AG09319 (cell line): ENCODE measurements at places on chromosomes 5 and 9.

DNA sequence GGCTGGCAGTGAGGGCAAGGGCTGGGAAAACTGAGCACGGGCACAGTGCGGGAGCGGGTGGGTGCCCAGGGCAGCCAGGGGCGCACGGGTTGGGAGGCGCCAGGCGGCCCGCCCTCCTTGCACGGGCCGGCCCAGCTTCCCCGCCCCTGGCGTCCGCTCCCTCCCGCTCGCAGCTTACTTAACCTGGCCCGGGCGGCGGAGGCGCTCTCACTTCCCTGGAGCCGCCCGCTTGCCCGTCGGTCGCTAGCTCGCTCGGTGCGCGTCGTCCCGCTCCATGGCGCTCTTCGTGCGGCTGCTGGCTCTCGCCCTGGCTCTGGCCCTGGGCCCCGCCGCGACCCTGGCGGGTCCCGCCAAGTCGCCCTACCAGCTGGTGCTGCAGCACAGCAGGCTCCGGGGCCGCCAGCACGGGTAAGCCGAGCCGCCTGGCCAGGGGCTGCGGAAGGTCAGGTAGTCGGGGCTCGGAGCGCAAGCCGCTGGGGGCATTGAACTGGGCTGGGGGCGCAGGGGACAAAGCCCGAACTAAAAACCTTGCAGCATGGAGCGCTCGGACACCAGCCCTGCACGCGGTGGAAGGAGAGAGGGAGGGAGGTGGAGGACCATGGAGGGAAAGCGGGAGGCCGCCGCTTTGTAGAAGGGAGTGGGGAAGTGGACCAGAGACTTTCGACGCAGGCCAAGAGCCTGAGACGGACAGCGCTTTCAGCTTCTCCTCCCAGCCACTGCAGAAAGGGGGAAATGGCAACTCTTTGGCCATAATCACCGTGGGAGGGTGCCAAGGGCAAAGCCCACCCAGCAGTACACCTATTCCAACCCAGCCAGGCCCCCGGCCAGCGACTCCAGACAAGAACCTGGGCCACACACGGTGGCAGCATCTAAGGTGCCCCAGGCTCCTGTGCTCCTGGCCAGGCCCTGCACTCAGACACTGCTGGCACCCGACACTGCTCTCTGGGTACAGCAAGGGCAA lies at the start of gene TGFBI:
TSS of gene TGFBI (plus strand) at position 207 of the 961 bp plus-strand sequence. CDS start at position 275, 68 bp downstream.
- DNase-seq: no peak

GRCh38 chr5:13919786-13920185 lies 24.7 kb downstream of the DNAH5 start:
- DNase-seq: no peak

- DNase-seq: no peak
Measured at GRCh38 chr9:123590499-123590898, 234.5 kb downstream of the CRB2 start.

GRCh38 chr5:65440456-65440855 lies 41.3 kb downstream of the ADAMTS6 start:
- DNase-seq: no peak

DNA sequence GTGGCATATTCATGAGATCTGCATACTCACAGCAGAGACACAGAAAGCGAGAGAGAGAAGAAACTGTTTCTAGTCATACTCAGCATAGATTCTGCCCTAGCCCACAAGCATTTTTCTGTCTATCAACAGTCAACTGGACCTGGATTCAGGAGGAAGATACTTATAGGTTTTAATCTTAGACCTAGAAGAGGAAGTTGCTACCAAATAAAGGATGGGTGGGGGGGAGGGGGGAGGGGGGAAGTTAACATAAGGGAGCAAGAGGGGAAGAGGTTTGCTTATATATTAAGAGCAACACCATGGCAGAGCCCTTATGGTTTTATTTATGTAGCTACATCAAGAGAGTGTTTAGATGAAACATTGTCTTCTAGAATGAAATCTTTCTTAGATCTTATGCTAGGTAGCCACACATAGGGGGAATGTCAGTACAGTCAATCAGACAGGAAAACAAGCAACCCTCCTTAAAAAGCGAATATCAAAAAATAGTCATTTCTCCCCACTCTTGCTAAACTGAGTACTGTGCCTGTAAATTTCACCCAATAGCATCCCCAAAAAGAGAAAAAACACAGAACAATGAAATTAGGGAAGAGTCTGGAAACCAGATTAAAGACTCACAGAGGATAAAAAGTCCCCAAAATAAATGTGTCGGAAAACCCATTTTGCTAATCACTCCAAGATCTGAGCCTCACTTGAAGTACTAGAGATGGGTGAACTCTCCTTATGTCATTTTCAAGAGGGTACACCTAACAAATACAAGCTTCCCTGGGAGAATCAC lies 192.7 kb upstream of the NR4A3 start:
- no peak for DNase-seq

DNA sequence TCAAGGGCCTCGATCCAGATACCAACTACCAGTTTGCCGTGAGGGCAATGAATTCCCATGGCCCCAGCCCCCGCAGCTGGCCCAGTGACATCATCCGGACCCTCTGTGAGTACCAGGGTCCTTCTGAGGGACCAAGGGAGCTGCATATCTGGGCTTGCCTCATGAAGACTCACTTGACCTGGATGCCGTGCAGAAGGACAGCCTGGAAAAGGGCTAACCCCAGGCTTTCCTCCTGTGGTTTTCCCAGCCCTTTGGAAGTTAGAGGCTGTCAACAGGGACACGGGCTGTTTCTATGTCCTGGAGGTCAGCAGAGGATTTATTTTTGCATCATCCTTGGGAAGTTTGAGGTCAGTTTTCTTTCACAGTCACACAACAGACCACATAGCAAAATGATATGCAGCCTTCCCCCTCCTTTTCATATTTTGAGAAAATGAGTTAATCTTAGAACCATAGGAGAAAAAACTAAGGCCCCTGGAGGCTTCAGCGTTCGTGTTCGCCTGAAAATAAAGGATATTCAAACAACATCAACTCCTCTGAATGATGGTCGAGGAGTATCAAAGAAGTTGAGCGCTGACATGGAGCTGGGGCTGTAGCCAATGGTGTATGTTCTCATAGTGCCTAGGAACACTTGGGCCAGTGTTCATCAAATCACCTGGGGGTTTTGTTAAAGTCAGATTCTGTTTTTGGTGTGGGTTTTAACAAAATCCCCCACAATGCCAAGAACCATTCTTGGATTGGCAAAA lies 112.2 kb downstream of the EGFLAM start:
- no peak for DNase-seq

GRCh38 chr9:73869264-73869663 lies 627.9 kb upstream of the RORB start:
- DNase-seq: no peak

DNA sequence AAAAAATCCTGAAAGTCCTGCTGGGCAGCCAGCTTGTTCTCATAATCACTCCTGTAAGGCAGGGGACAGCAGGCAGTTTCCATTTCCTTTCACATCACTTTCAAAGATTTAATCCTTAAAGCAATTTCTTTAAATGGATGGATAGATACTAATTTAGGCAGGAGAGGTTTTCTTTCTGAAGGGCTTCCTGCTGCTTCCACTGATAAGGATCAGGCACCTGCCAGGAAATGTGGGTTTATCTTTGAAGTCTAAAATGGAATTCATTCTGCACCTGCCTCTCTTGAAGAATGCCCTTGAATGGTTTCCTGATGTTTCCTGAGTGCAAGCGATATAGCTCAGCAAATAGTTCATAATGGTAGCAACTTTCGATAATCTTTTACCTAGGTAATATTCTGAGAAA lies 64.5 kb downstream of the STARD4 start:
- no peak for DNase-seq

DNA sequence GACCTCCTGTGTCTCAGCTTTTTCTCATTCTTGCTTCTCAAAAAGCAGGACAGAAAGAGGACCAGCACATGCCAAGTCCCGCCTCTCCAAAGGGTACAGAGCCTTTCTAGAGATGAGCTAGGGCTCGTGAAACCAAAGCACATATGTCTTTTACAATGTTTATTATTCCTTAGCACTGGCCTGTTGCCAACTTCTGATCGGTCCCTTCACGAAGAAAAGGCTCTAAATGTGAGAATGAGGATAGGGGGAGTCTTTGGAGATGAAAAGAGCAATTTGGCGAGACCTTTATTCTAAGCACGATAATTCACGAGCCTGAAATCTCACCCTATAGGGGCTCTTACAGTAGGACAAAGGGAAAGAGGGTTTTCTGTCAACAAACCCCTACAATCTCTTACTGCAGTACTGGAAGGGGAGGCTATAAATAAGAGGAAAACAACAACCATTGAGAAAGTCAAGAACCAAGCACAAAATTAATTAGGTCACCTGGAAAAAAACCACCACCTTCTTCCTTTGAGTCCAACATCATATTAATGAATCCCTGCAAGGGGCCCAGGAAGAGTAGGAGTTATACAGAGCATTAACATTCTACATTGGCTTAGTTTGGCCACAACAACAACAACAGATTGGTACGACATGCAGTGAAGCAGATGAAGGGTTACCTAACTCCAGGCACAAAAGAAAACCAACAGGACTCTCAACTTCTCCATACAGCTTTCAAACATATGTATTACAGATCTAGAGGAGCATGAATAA lies 309.5 kb downstream of the PDE4D start:
- no peak for DNase-seq

- DNase-seq: no peak
Measured at GRCh38 chr5:98099448-98100105, 673.9 kb upstream of the RGMB start.

- no peak for DNase-seq
Measured at GRCh38 chr5:36173426-36173825, 21.5 kb downstream of the SKP2 start.

DNA sequence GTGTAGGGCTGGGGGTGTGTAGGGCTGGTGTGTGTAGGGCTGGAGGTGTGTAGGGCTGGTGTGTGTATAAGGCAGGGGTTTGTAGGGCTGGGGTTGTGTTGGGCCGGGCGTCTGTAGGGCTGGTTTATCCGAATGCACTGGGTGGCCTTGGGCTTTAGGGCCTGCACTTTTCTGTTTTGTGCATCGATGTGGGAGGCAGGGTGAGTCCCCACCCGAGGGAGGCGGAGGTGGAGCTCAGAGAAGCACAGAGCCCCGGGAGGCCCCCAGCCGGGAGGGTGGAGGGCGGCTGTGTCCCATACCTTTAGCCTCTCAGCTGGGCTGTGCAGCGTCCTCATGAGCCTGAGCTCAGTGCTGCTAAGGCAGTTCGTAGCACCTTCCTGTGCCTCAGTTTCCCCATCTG lies 13.5 kb downstream of the COL5A1 start:
- no peak for DNase-seq

GRCh38 chr5:67375606-67376005 lies 179.0 kb upstream of the CD180 start:
- DNase-seq: no peak

- DNase-seq: no peak
Measured at GRCh38 chr5:111810112-111810511, 53.1 kb upstream of the NREP start.

DNA sequence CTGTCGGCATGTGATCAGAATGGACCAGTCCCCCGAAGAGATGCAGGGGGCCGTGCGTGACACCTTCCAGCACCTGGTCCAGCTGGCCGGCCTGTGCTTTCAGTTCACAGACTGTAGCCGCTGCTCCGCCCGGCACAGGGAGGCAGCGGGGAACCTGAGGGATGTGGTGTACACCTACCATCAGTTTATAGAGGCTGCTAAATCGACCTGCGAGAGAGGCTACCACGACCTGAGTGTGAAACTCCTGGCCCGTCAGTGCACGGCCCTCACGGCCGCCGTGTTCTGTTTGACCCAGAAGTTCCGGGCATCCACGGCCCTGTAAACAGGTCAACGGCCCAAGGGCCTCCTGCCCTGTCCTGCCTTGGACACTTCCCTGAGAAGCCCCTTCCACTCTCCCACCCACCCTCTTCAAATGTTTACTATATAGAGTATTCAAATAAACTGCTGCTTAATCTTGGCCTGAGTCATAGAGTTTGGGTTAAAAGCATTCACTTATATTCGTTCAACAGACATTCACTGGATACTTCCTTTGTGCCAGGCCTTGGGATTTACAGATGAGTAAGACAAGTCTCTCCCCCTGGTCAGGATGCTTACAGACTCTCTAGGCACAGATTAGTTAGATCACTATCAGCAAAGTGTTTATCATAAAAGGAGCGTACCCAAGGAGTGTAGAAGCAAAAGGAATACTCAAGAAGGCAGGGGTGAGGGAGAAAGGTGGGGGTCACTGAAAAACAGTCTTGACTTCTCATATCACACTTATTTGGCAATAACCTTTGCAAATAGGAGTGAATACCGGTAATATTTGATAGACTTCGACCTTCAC lies 6.9 kb upstream of the TRMT10B start:
- no peak for DNase-seq

GRCh38 chr9:34635556-34635955 lies 2.0 kb downstream of the SIGMAR1 start:
- DNase-seq: no peak

GRCh38 chr9:137705906-137706305 lies 87.1 kb downstream of the EHMT1 start:
- DNase-seq: no peak

GRCh38 chr5:136064510-136064909 lies 35.7 kb downstream of the TGFBI start:
- DNase-seq: no peak

- no peak for DNase-seq
Measured at GRCh38 chr5:6434731-6435130, 13.9 kb upstream of the UBE2QL1 start.

DNA sequence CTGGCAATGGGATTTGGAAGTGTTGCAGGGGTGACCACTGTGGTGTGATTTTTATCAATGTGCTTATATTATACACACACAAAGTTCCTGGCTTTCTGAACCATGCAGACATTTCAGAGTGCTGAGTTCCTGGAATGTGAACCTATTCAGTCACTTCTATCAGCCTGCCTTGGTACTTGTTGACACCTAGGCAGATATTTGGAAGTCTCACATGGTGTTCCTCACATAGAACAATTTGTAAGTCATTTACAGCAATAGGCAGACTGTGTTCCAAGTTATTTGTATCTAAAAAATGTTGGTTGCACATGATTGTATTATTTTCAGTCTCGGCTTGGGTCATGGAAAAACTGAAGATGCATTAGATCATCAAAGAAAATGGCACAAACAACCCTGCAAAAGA lies 182.2 kb downstream of the SREK1 start:
- no peak for DNase-seq

GRCh38 chr5:119402555-119402954 lies 46.7 kb downstream of the TNFAIP8 start:
- DNase-seq: no peak

DNA sequence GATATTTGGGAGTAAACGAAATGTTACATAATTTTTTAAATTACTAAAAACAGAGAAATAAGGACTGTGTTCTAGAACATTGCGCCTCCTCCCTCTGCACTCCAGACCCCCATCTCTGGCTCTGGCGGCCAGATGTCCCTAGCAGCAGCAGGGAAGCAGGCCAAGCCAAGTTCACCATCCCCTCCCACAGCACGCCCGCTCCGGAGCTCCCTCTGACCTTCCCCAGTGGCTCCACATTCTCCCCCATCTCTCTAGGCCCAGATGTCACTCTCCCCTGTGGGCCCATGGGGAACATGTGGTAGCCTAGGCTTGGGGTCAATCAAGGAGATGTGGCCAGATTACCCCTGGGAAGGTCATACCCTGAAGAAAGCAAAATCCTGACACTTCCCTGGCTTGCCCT lies 6.3 kb upstream of the WNK2 start:
- DNase-seq: no peak

GRCh38 chr5:34505731-34506130 lies 150.4 kb upstream of the RAI14 start:
- DNase-seq: no peak
